CD4-positive, alpha-beta T cell treated with Interleukin-15 for 1 hour (primary cell): ENCODE measurements at places on chromosomes 16 and 17.

GRCh38 chr17:74571621-74572270 is 4.4 kb upstream of the CD300H start:
- no peak for DNase-seq

DNA sequence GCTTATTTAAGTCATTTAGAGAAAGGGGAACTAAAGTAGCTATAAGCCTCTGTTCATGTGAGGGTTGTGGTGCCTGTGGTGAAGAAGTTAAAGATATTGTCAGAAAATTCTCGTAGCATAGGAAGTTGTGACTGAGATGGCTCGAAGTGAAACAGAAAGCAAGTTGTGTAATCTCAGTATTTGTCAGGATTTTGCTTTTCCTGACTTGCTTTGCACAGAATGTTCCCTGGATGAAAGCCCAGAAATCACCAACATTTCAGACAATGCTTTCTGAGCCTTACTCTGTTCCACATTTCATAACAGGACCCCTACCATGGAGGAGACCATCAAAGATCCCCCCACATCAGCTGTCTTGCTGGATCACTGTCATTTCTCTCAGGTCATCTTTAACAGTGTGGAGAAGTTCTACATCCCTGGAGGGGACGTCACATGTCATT is 10.6 kb downstream of the CALCOCO2 start:
- DNase-seq = peak; percentile 35

- DNase-seq = no peak
Observed at GRCh38 chr17:14068542-14069250, 608 bp upstream of the COX10 start.

GRCh38 chr16:19223235-19224170 is 55.5 kb downstream of the SYT17 start:
- DNase-seq = no peak

DNA sequence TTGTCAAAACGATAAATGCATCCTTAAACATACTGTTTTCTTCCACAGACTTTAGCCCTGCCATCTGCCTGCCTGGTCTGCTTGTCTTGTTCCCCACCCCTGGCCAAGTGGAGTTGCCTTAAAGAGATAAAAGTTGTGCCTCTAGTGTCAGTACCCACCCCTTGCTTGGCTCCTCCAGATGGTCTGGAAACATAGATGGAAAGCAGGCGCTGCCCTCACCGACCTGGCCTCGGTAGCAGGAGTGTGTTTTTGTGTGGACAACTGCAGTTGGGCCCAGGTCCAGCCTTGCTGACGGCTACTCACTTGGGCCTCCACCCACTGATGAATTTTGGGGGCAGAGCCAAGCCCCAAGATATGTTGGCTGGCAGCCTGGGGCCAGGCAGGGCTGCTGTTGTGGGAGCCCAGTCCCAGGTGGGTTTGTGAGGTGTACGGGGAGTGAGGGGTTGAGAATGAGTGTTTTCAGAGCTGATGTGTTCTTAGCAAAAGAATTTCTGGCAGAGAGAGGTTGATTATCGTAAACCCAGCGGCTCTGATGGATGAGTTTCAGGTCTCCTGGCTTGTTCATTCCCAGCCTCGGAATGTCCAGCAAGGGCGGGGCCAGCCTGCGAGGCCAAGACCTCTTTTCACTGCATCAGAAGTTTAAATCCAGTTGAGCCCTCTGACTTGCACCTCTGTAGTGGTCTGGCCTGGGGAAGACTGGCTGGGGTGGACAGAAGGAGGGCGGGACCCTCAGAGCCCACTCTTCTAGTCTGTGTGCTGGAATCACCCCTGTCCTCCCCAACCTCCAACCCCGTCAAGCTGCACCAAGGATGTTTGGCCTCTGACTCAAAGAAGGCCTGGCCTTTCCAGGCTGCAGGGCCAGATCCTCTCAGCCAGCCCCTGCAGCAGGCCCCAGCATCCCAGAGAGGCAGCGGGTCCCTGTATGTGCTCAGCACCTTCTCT is 179.7 kb downstream of the RAB11FIP4 start:
- DNase-seq = no peak

- no peak for DNase-seq
Observed at GRCh38 chr16:2596747-2597559, 59.1 kb downstream of the PDPK1 start.

DNA sequence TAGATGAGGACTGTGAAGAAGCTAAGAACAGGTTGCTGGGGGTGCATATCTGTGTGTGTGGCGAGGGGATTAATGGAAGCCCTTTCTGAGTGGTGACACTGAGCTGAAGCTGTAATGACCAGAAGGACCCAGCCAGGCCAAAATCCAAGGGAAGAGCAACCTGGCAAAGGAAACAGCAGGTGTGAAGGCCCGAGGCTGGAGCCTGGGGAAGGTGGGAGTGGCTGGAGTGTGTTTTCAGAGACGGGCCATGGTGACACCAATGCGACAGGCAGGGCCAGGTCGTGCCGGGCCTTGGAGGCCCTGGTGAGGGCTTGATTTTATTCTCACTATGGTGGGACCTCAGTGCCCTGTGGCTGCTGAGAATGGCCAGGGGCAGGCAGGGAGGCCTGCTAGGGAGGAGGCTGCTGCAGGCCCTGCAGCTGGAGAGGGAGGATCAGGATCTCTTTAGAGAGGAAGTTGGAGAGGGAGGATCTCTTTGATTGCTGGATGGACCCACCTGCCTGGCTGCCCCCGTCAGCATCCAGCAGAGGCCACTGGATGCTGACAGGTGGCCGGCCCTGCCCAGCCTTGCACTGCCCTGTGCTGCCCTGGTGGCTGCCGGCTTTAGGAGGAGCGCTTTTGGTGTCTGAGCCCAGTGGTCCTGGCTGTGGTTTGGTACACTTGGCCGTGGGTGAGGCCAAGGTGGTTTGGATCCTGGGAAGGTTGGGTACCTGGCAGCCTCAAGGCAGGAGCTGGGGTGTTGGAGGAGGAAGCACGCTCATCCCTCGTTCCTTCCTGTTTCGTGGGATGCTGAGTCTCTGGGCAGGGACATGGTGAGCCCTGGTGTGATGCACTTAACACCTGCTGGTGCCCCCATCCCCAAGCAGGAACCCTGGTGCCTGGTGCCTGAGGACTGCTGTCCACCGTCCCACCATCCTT is 188.3 kb downstream of the SEC14L1 start:
- DNase-seq = peak; percentile 15
